ENCODE measurements at places on chromosomes 13 and 19.
A peak's percentile ranks its signal among the peaks of the same experiment; 100 is the strongest.

DNA sequence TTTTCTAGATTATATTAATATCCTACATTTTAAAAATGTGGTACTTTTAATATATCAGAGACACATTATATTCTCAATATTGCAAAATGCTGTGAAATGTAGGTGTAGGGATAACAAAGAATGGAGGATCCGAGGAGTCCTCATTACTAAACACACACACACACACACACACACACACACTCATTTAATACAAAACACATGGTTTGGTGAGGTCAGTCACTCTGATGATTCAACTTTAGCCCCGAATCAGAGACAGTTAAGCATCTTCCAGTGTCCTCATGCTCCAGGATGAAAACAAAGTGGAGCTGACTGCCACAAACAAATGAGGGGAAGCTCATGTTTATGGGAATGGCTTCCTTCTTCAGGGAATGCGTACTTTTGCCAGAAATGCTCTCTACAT lies 147.5 kb downstream of the CYSLTR2 start:
- DNase-seq: no peak

DNA sequence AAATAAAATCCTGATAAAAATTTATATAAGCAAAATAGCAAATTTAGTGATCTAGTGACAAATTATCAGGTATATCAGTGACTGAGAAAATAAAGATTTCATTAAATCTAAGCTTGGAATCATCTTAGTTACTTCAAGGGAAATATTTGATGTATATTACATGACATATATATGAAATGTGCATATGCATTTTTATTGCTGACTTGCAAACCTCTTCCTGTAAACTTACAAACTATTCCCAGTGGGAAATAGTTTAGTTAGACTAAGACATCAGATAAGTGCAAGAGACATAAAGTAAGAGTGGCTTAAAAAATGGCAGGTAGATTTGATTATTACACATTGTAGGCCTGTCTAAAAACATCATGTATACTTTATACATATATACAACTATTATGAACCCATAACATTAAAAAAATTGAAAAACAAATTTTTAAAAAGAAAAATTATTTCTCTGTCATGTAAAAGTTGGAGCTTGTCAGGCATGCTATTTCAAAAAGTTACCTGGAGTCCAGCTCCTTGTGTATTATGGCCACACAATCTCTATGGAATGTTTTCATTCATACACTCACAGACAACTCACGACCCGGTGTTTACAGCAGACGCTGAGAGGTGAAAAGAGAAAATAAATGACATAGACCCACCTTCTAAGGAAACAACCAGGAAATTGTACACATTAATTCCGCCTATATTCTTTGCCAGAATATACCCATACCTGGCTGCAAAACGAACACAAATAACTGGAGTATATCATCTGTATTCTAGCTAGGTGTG lies 724.5 kb downstream of the SLITRK6 start:
- no peak for DNase-seq

DNA sequence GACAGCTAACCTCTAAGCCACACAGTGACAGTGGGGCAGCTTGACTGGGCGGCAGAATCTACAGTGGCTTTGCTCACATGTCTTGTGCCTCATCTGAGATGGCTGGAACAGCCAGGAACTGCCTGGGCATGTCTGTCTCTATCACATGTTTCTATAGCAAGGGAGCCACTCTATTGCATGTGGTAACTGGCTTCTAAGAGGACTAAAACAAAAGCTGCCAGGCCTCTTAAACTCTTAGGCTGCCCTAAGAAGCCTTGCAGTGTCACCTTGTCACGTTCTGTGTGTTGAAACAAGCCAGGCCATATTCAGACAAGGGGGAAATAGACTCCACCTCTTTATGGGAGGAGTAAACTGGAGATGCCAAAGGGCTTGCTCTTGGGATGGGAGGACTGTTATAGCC lies 122.9 kb upstream of the MAB21L1 start:
- no peak for DNase-seq

- no peak for DNase-seq
Measured at GRCh38 chr13:41054212-41054877, 7.0 kb upstream of the WBP4 start.

GRCh38 chr13:66807251-66807650 lies 422.9 kb downstream of the PCDH9 start:
- no peak for DNase-seq

DNA sequence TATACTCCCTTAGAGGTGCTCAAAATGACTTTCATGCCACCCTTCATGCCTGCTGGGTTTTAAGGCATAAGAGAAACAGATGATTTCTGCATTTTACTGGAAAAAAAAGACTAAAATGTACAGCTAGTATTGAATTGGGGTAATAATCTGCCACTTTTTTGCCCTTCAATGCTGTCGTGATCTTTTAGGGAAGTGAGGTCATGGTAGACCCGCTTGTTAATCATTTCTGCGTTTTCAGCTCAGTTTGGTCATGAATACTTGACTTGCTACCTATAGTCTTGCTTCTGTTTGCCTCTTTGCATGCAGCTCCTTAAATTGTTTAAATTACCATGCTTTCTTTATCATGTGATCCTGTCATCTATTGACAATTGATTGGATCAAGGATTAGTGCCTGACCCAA lies 90.4 kb downstream of the PCCA start:
- no peak for DNase-seq

DNA sequence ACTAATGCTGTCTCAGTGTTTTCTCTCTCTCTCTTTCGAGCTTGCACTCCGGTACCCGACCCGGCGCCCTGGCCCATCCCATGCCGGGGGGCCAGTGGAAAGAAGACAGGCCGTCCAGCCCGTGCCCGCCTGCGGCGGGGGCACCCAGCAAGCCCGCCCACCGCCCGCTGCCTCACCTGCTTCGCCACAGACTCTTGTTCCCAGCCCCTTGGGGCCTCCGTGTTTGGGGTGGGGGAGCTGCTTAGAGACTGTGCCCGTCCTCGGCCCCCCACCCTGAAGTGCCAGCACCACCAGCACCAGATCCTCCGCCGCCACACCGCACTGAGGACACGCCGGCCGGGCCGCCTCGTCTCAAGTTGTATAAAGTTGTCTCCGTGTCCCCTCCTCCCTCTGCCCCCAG lies 2.4 kb downstream of the LENG9 start:
- DNase-seq: no peak

DNA sequence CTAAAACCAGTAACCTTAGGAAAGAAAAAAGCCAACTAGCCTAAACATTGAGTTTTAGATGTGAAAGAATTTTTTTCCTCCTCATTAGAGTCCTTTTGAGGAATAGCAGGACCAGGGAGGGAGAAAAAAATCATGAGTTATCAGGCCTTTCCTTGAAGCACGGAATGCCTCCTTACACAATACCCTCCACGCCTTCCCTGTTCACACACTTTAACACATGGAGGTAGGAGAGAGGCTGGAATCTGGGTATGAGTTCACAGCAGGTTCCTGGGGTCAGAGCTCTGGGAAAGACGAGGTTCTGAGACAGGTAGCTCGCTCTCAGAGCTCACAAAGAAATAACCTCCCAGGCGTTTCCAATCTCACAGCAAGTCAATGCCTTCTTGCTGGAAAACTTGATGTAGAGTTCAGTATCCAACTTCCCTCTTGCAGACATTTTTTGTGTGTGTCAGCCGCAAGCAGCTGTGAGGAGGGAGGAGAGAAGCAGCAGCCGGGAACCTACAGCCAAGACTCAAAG lies 716 bp downstream of the ZNF573 start:
- no peak for DNase-seq

DNA sequence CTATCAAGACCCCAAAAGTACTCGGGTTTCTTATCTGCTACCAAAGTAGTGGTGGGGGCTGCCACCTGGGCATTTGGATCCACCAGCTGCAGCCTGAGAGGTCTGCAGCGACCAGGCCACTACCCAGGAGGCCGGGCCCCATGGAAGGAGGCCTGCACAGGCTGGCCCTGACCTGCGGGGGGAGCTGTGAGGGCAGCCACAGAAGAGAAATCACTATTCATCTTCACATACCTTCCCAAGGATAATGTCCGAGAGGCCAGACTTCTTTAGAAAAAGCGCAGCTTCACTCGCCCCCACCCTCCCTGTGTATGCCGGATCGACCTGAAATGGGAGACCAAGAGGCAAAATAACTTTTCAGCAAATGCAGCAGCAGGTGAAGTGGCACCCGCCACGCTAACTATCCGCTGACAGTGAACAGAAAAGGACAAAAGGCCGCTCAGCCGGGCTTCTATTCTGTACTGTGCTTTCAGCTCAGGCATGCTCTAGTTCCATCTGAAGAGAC lies 30.1 kb downstream of the EPS15L1 start:
- DNase-seq: peak; percentile 25

DNA sequence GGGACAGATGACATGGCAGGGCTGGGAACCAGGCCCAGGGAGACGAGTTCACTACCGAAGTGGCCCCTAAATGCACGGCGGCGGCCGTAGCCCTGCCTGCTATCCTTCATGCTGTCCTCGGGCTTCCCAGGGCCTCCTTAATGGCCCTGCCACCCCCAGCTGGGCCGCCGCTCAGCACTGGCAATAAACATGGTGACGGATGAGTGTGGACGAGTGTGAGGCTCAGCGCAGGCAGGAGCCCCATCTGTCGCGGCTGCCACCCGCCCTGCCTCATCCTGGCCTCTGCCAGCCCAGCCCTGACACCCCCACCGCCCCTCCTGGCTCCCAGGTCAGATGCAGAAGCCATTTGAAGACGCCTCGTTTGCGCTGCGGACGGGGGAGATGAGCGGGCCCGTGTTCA lies 13.6 kb downstream of the PIN1 start:
- no peak for DNase-seq

- no peak for DNase-seq
Measured at GRCh38 chr13:102825921-102826706, 19.7 kb upstream of the ERCC5 start.

GRCh38 chr19:52453324-52454094 lies at the start of gene ZNF578:
Gene ZNF578 (plus strand): TSS chr19:52453553. CDS start chr19:52501846, 48,293 bp downstream.
- peak; percentile 44 for DNase-seq

DNA sequence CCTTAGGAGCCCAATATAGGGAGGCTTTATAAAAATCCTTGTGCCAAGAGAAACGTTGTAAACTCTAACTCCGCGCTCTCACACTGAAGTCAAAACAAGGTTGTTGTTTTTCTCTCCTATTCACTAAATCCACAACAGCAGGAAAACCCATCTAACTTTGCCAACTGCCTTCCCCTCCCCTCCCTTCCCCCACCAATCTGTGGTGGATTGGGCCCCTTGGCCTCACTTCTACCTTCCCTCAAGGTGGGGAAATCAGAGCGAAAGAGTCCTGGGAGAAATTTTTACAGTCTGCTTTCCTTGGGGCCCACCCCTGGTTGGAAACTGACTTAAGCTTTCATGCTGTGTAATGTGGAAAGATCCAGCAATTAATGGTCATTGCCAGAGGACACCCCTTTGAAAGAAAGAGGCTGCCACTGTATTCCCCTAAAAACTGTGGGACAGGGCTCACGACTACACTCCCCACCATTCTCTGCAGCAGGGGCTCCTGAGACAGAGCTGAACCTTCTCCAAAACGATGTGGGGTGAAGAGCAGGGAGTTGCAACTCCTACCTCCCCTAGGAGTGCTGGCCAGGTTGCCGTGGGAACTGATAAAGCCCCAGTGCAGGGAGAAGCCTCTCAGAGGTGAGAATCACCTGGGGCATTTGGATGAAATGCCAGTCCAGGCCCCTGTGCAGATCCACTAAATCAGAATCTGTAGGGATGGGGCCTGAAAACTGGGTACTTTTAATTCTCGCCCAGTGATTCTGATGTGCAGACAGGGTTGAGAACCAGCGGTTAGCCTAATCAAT lies 1.1 kb downstream of the DHRS12 start:
- DNase-seq: no peak
